ENCODE measurements at places on chromosomes 4 and X.

DNA sequence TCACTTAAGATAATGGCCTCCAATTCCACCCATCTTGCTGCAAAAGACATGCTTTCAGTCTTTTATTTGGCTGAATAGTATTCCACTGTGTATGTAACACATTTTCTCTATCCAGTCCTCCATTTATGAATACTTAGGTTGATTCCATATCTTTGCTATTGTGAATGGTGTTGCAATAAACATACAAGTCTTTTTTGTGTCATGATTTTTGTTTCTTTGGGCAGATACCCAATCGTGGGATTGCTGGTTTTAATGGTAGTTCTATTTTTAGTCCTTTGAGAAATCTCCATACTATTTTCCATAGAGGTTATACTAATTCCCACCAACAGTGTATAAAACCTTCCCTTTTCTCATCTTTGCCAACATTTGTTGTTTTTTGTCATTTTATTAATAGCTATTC lies 180.9 kb downstream of the SMIM20 start:
- DNase-seq: no peak

DNA sequence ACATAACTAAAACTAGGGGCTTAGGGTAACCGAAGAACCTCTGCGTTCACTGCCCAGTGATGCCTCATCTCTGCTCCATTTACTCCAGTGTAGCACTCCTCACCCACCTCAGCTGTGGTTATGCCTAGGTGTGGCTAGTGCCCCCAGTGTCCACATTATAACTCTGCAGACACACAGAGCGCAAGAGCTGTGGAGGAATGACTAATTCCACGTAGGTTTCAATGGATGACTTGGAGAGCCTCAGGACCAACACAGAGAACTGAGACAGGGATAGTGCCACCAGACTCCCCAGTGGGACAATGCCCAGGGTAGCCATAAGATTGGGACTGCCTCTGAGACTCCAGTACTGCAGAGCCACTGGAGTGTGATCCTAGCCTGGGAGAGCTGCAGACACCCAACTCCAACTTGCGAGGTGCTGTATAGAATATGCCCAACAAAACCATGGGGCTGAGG lies 542.4 kb upstream of the DIPK2B start:
- no peak for DNase-seq

DNA sequence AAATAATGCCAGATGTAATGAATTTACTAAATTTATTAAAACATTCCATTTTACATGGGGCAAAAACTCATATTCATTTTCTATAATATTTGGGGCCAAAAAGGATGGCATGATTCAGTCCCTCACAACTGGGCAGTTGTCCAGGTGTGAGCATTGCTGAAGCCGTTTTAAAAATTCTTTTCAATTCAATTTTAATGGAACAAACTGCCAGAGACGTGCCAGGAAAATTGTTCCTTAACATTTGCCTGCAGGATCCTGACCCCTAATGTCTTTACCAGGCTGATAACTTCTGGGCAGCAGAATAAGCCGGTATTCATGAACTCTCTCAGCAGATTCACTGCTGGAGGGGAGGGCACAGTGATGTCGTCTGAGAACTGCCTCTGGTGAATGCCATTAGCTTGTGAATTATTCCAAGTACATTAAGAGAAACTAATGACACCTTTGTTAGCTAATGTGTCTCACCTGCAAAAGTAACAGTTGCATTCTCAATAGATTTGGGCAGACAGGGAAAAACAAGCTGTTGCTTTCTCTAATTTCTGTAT lies 1445.1 kb upstream of the TENM3 start:
- DNase-seq: no peak

DNA sequence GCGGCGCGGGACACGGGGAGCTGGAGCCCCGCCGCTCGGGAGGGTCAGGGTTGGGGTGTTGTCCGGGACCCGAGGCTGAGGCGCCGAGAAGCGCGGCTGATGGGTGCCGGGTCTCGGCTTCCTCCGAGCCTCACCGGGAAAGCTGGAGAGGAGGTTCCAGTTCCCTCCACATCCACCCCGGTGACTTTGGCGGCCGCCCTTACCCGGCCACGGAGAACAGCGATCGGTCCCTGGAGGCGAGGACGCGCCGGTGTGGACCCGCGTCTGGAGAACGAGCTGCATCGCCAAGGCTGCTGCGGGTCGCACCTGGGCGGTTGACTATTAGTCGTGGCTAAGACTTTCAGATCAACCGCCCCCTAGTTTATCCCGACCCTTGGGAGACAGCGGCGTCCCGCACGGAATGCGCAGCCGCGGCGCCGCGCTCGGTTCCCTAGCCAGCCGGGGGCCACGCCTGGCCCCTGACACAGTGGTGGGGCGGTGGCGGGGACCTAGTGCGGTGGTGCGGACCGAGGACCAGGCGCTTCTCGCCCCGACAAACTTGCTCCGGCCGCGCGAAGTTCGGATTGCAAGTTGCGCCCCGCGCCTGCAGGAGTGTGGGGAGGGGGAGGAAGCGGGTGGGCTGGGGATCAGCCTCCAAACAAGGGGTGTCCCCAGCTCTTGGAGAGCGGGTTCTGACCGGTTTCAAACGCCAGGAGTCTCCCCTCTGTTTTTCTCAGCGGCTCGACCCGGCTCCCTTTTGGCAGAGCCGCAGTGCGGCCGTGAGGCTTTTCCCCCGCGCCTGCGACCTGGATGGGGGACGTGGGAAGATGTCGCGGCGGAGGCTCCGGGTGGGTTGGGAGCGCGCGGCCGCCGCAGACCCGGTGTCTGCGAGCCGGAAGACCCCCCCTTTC lies 568 bp downstream of the FHDC1 start:
- no peak for DNase-seq

GRCh38 chr4:164997324-164997723 lies 19.9 kb upstream of the TRIM61 start:
- no peak for DNase-seq

DNA sequence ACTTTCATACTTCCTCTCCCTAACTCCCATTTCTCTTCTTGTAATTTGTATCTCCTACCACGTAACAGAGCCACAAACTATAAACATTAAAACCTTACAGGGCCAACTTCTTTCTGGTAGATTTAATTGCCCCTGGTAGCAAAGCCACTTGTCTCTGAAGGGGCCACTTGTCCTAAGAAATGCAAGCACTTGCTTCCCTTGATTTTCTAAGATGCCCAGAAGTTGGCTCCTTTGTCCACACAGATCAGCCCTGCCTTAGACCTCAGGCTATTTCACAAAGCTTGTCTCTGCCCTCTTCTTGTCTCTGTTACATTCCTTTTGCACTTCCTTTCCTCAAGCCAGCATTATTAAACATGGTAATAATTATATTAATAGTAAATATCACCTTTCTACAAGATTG lies 80.6 kb upstream of the CXXC4 start:
- DNase-seq: no peak

GRCh38 chr4:63226229-63226628 lies 1183.0 kb downstream of the TECRL start:
- DNase-seq: no peak

GRCh38 chr4:123495530-123495929 lies 98.9 kb downstream of the SPRY1 start:
- no peak for DNase-seq

DNA sequence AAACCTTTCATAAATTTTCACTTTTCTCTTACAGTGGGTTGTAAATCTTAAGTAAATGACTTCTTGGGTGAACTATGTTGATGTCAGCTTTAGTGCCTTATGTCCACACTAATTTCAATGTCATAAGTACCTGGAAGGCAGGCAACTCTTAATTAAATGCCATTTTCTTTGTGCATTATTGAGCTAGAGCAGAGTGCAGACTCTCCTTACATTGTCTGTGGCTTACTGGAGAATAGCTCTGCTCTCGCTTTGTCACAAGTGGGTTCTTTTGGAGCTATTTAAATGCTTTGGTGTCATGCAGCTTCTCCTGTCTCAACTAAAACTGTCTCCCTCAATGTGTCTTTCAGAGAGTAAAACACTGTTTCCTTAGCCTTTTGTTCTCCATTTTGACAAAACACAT lies 411.6 kb downstream of the STIM2 start:
- no peak for DNase-seq

DNA sequence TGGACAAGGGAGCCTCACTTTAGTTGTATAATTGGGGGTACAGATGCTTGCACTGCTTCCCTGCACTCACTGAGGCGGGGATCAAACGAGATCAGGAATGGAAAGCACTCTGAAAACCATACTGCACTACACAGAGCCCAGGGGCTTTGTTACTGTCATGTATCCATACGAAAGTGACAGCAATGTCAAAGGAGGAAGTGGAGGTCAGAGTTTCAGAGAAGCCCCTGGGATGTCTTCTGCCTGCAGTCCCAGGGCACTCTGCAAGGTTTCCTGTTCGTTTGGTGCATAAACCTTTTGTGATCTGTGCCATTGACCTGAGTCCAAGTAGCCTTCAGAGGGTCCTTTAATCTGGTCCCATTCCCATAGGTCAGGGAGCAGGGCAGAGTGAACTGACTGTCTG lies 31.2 kb downstream of the RNF175 start:
- DNase-seq: no peak

DNA sequence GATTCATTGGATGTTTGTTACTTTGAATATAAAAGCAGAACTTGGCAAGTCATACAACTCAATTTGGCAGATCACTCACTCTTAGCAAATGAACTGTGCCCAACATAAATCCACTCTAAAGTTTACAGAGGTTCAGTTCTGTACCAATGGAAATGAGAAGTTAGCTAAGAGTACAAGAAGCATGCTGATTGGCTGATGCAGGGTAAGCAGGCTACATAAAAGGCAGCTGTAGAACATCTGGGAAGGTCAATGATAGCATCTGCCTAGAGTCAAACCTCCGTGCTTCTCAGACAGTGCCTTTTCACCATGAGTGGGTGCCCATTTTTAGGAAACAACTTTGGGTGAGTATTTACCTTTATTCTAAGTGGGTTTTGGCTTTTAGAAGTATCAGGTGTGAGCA lies at the start of gene TDO2:
Gene TDO2, plus strand, starts transcription at position 244 of the 400 bp plus-strand sequence. Its CDS starts 63 bp downstream, at position 307.
- no peak for DNase-seq

GRCh38 chrX:105869701-105870100 lies 47.4 kb downstream of the NRK start:
- no peak for DNase-seq

DNA sequence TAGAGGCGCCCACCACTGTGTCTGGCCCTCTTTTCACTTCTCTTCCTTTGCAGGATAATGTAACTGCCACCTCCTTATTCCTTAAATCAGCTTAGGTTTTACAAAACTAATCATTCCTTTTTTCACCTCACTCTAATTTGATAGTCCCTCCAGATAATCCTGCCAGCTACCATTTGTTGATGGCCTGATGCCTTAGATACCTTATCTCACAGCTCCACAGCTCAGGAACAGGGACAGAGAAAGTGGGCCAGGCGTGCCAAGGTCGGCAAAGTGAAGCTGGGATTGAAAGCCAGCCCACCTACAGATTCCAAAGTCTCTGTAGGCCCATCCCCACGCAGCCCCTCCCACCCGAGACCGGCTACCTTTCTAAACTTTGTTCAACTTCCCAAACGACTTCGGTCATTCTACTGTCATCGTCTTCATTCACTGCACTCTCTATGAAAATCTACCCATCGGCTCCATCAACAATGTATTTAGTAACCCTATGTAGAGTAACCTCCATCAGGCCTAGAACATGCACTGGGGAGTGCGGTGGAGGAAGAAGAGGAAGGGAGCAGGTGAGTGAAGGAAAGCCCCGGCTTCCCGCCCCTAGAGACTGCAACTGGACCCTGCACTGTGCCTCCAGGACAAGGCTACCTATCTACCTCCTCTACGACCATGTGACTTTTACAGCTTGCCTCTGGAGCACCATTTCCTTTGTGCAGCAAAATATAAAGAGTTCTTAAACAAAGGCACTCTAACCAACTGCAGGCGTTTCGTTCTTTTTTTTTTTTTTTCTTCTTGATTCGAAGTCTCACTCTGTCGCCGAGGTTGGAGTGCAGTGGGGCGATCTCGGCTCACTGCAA lies 1.5 kb downstream of the CASP6 start:
- no peak for DNase-seq

DNA sequence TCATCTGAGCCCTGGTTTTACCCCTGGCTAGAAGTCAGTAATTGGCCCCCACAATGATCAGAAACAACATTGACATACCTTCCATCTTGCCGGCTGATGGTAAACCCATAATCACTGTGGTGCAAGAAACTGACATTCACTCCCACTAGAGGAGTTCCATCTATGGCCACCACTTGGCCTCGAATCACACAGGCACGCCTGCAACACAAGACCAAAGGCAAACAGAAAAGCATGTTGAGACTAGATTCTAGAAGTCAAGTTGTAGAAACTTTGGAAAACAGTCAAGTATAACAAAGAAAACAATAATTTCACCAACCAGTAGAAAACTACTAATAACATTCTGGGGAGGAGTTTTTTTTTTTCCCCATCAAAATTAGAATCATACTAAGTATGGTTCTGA lies 183.4 kb downstream of the SH2D1A start:
- no peak for DNase-seq

GRCh38 chr4:148842843-148843242 lies 400.6 kb upstream of the NR3C2 start:
- DNase-seq: no peak

DNA sequence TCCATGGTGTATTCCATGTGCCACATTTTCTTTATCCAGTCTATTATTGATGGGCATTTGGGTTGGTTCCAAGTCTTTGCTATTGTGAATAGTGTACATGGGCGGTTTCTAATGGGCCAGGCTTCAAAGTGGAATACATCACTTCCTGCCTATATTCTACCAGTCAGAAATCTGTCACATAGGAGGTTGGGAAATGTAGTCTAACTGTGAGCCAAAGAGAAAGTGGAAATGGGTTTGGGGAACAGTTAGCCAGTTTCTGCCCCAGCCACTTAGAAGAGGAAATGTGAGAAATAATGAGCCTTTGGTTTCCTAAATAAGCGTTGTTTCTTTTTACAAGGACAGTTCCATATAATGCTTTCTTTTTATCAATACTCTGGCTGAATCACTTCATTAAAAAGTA lies 85.1 kb upstream of the AP1S2 start:
- no peak for DNase-seq

DNA sequence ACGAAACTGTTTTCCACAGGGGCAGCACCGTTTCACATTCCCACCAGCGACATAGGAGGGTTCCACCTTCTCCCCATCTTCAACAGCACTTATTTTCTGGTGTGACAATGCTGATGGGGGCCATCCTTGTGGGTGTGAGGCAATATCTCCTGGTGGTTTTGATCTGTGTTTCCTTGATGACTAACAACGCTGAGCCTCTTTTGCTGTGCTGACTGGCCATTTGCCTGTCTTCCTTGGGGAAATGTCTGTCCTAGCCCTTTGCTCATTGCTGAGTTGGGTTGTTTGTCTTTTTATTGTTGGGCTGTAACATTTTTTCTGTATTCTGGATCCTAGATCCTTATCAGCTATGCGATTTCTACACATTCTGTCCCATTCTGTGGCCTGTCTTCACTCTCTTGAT lies 33.7 kb downstream of the ATP2B3 start:
- no peak for DNase-seq

- no peak for DNase-seq
These were observed 60.6 kb upstream of the STX18 start for GRCh38 chr4:4602468-4602867.

- no peak for DNase-seq
These were observed 133.4 kb downstream of the ATG4A start for GRCh38 chrX:108224727-108225621.

- no peak for DNase-seq
These were observed 19.4 kb upstream of the YTHDC1 start for GRCh38 chr4:68369142-68369805.
